H1 (cell line): ENCODE measurements at places on chromosomes 13 and 19. TPM values are rescaled to one million over a fixed set of nuclear protein-coding genes. Genes with fewer than 3 reads are reported as not detected.

- H3K36me3 ChIP-seq: no peaks in the 10 kb centered on the region
- H3K27ac ChIP-seq: no peak overlapping the region
- H3K4me1 ChIP-seq: peaks cover 2% of the 10 kb centered on the region
- H3K27me3 ChIP-seq: no peaks in the 10 kb centered on the region
- no peak overlapping the region for H3K4me3 ChIP-seq
Observed at GRCh38 chr19:35060160-35060855, 18.8 kb downstream of the HPN start.

GRCh38 chr13:60226507-60226906 is 62.8 kb upstream of the DIAPH3 start:
- DNase-seq: no peak
- H3K4me3 ChIP-seq: no peak overlapping the region
- no peaks in the 10 kb centered on the region for H3K27me3 ChIP-seq
- no peaks in the 10 kb centered on the region for H3K36me3 ChIP-seq
- no peak overlapping the region for H3K27ac ChIP-seq
- no peaks in the 10 kb centered on the region for H3K4me1 ChIP-seq

DNA sequence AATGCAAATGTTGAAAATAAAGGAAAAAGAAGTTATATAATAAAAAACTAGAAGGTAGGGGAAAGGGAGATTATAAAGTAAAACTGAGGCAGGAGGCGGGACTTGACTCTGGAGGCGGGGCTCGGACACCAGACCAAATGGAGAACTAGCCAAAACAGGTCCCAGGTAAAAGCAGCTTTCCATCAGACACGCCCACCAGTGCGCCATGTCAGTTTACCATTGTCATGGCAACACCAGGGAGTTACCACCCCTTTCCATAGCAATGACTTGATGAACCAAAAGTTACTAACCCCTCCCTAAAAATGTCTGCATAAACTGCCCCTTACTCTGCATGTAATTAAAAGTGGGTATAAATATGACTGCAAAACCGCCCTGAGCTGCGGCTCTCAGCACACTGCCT is 70.9 kb downstream of the PEPD start:
- no peaks in the 10 kb centered on the region for H3K27me3 ChIP-seq
- DNase-seq: no peak
- H3K4me1 ChIP-seq: no peaks in the 10 kb centered on the region

DNA sequence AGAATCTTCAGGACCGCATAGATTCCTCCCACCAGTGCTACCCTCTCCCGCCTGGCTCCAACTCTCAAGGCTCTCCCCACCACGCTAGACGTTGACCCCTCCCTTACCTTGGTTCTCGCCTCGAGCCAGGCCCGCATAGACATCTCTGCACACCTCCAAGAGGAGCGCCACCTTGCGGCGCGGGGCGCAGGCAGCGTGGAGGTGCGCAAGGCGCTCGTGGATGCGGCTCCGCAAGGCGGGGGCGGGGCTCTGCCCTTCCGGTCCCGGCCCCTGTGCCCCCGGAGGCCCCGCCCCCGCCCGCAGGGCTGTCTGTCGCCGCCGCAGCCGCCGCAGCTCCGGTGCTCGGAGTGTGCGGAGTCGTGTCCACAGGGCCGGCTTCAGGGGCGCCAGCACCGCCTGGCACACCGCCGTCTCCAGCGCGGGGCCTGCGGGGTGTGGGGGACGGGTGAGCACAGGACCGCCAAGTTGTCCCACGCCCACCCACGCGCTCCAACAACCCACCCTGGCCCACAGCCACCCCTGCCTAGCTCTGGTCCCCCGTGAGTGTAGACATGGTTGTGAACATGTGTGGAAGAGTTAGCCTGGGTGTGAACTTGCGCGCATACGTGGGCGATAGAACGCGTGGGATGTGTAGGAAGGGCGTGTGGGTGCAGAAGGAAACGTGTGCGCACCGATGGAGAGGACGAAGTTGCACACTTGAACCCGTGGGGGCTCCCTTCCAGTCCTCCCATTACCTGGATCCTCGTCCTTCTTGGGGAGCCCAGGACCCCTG is 8.1 kb downstream of the RINL start:
- H3K4me3 ChIP-seq: peak overlapping the region; percentile 38
- peak; percentile 91 for DNase-seq
- H3K27me3 ChIP-seq: no peaks in the 10 kb centered on the region
- H3K36me3 ChIP-seq: no peaks in the 10 kb centered on the region
- no peak overlapping the region for H3K27ac ChIP-seq
- H3K4me1 ChIP-seq: no peaks in the 10 kb centered on the region

GRCh38 chr13:111513766-111514609 is 193.5 kb downstream of the TEX29 start:
- no peaks in the 10 kb centered on the region for H3K27me3 ChIP-seq
- H3K27ac ChIP-seq: no peak overlapping the region
- DNase-seq: no peak
- no peaks in the 10 kb centered on the region for H3K4me1 ChIP-seq
- no peaks in the 10 kb centered on the region for H3K36me3 ChIP-seq

- no peak overlapping the region for H3K4me3 ChIP-seq
- peaks cover 2% of the 10 kb centered on the region; the same call in 1 of the 2 replicates for H3K36me3 ChIP-seq
- H3K4me1 ChIP-seq: no peaks in the 10 kb centered on the region
- DNase-seq: no peak
Observed at GRCh38 chr13:38361542-38362262, 12.1 kb downstream of the UFM1 start.

DNA sequence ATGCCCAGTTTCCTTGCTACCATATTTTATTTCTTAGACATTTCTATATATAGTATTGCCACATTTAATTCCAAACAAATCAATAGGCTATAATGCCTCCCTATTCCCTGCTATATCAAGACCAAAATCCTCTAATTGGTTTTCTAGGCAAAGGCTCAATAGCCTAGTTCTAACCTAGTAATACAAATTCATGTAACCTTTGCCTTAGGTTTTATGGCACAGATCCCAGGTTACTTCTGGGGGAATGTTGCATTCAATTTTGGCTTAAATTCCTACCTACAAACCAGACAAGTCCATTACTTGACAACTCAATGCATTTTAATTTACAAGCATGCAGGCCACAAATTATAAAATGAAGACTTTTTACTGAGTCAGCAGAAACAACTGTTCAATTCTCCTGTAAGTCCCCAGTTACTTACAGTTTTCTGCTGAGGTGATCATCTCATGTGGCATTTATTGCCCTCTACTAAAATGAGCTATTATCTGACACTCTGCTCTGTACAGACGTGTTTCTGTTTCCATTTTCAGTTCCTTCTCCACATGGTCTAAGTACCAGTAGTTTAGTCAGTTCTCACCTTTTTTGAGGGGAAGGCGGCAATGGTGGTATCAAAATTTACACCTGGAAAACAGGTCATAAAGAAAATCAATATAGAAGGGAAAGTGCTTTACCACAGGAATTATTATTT is 11.7 kb downstream of the KCNRG start:
- DNase-seq: no peak
- H3K36me3 ChIP-seq: no peaks in the 10 kb centered on the region
- H3K4me1 ChIP-seq: no peaks in the 10 kb centered on the region
- H3K27me3 ChIP-seq: no peaks in the 10 kb centered on the region
- no peak overlapping the region for H3K27ac ChIP-seq

DNA sequence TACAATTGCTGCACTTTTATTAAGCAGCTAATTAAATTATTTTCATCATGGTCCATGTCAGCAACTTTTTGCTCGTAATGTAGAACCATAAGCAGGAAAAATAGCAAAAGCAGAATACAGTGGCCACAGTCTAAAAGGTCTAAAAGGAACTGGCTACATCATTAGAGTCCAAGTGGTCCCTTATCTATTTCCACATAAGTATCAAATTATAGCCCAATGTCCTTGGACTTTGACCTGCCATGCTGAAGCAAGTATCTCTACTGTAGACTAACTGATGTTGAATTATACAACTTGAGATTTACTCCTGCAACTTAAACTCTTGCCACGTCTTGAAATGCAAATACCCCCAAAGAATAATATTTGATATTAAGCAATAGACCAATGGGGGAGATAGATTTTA is 68.8 kb downstream of the OXGR1 start:
- DNase-seq: no peak
- H3K4me3 ChIP-seq: no peak overlapping the region
- no peaks in the 10 kb centered on the region for H3K27me3 ChIP-seq
- no peak overlapping the region for H3K27ac ChIP-seq
- no peaks in the 10 kb centered on the region for H3K36me3 ChIP-seq
- H3K4me1 ChIP-seq: no peaks in the 10 kb centered on the region

GRCh38 chr13:40993987-40994386 is 25.1 kb downstream of the ELF1 start:
- H3K4me1 ChIP-seq: 0 out of 2 replicates have a peak, but pooled peaks cover 4% of the 10 kb centered on the region
- H3K36me3 ChIP-seq: no peaks in the 10 kb centered on the region
- H3K27ac ChIP-seq: no peak overlapping the region; the same call in 1 of the 2 replicates
- H3K27me3 ChIP-seq: no peaks in the 10 kb centered on the region
- H3K4me3 ChIP-seq: no peak overlapping the region
- DNase-seq: no peak

GRCh38 chr19:49635530-49636232 is 4.3 kb downstream of the RRAS start:
- H3K27ac ChIP-seq: no peak overlapping the region
- H3K4me1 ChIP-seq: peaks cover 22% of the 10 kb centered on the region
- no peak overlapping the region for H3K4me3 ChIP-seq
- no peaks in the 10 kb centered on the region for H3K27me3 ChIP-seq

DNA sequence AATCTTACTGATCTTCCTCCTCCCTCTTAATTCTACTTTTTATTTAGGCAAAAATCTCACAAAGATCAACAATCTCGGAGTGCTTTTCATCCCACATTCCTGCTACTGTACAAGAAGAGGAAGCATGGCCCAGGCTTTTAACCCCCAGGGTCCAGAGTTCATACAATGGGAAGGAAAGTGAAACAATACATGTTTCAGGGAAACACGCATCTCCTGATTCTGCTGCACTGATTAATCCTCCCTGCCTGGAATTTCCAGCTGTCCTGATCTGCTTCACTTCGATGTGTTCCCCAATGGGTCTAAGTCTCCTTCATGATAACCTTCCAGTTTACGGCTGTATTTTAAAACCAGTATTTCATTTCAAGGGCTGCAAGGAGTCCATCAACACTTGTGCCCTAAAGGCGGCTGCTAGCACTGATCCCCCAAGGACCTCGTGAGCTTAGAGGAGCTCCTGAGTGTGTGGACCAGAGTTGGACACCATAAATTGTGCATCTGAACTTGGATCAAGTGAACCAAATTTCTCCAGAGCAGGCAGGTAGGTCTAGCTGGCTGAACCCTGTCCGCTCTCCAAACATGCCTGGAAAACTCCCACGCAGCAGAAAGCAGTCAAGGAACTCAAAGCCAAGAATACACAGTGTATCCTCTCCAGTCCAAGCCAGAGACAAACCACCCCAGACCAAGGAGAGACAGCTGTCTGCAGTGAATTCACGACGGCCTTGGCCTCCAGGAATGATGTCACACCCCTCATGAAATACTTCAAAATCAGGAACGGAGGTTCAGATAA is 44.3 kb downstream of the COL4A1 start:
- no peak overlapping the region for H3K27ac ChIP-seq
- H3K4me3 ChIP-seq: no peak overlapping the region

- no peak for DNase-seq
- no peaks in the 10 kb centered on the region for H3K4me1 ChIP-seq
- H3K4me3 ChIP-seq: no peak overlapping the region
- H3K36me3 ChIP-seq: no peaks in the 10 kb centered on the region; the same call in 1 of the 2 replicates
Observed at GRCh38 chr19:17339088-17339741, 1.9 kb downstream of the GTPBP3 start.

DNA sequence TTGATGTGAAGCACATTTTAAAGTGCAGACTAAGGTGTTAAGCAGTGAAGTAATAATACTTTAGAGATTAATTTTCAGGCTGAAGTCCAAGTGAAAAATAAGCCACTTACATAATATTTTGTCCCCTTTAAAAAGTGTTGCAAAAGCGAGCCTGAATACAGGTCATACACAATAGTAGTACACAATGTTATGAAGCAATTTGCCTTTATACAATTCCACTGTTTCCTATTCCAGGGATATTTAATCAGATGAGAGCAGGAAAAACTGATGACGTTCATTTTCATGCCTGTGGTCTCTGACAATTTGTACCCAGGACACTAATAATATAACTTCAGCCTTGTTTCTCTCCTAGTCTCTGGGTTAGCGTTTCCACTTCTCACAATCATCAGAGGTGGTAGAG is 916.7 kb downstream of the PCDH9 start:
- no peak overlapping the region for H3K4me3 ChIP-seq
- no peaks in the 10 kb centered on the region for H3K4me1 ChIP-seq
- no peak overlapping the region for H3K27ac ChIP-seq

GRCh38 chr13:79671420-79671819 is 190.5 kb downstream of the NDFIP2 start:
- H3K4me1 ChIP-seq: no peaks in the 10 kb centered on the region
- DNase-seq: no peak
- H3K27me3 ChIP-seq: no peaks in the 10 kb centered on the region
- no peak overlapping the region for H3K27ac ChIP-seq
- no peak overlapping the region for H3K4me3 ChIP-seq

GRCh38 chr19:39679791-39680168 is 24.1 kb downstream of the LGALS16 start:
- H3K27ac ChIP-seq: no peak overlapping the region
- no peaks in the 10 kb centered on the region for H3K36me3 ChIP-seq
- no peak for DNase-seq
- no peak overlapping the region for H3K4me3 ChIP-seq

GRCh38 chr13:98801626-98802418 is 49.4 kb upstream of the SLC15A1 start:
- no peak overlapping the region for H3K4me3 ChIP-seq
- no peak overlapping the region for H3K27ac ChIP-seq
- no peaks in the 10 kb centered on the region for H3K36me3 ChIP-seq

DNA sequence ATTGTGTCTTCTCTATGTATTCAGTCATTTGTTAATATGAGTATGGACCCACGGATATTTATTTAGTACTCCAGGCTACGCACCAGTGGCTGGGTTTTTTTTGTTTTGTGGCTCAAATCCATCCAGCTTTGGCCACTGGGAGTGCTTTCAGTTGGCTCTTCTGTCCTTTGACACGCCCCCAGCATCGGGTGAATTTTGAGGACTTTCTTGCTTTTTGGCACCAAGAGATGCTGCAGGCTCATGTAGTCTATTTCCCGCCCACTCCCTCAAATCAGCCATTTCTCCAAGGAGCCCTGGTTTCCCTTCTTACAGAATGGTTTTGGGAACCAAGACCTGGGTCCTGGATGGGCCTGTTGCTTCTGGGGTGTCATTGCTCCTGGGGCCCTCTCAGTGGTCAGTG is 55.8 kb downstream of the SMARCA4 start:
- H3K27ac ChIP-seq: no peak overlapping the region
- H3K4me1 ChIP-seq: no peaks in the 10 kb centered on the region
- H3K4me3 ChIP-seq: no peak overlapping the region
- peaks cover 80% of the 10 kb centered on the region for H3K36me3 ChIP-seq

GRCh38 chr13:100565286-100565685 is 23.3 kb downstream of the GGACT start:
- no peak overlapping the region for H3K4me3 ChIP-seq
- DNase-seq: no peak
- no peaks in the 10 kb centered on the region for H3K36me3 ChIP-seq
- no peak overlapping the region for H3K27ac ChIP-seq

- H3K4me3 ChIP-seq: no peak overlapping the region
- H3K27me3 ChIP-seq: no peaks in the 10 kb centered on the region
- no peaks in the 10 kb centered on the region for H3K36me3 ChIP-seq
- no peak for DNase-seq
- H3K4me1 ChIP-seq: no peaks in the 10 kb centered on the region
- H3K27ac ChIP-seq: no peak overlapping the region
Observed at GRCh38 chr13:78192716-78193115, 274.1 kb upstream of the EDNRB start.

- no peaks in the 10 kb centered on the region for H3K36me3 ChIP-seq
- peaks cover 4% of the 10 kb centered on the region; the same call in 1 of the 2 replicates for H3K4me1 ChIP-seq
- no peaks in the 10 kb centered on the region for H3K27me3 ChIP-seq
Observed at GRCh38 chr13:50078895-50079654, 63.8 kb downstream of the KCNRG start.

Gene TNNT1
- 69.6 and 97.9 TPM in 2 replicates for polyA plus RNA-seq

Gene CLIP3
- polyA plus RNA-seq: 5.9 and 12.0 TPM in 2 replicates

Gene CTXN1
- 16.4 and 39.1 TPM in 2 replicates for polyA plus RNA-seq

Gene GSX1
- 0.08 TPM in 1 of 2 replicates, not detected in the other for polyA plus RNA-seq

Gene FFAR1
- not detected in 2 replicates for polyA plus RNA-seq

Gene POSTN
- 0.16 and 0.30 TPM in 2 replicates for polyA plus RNA-seq

Gene POU2F2
- 5.0 and 7.3 TPM in 2 replicates for polyA plus RNA-seq

Gene GPR12
- polyA plus RNA-seq: 0.27 and 0.53 TPM in 2 replicates
